ENCODE measurements at places on chromosomes 3 and 15.

DNA sequence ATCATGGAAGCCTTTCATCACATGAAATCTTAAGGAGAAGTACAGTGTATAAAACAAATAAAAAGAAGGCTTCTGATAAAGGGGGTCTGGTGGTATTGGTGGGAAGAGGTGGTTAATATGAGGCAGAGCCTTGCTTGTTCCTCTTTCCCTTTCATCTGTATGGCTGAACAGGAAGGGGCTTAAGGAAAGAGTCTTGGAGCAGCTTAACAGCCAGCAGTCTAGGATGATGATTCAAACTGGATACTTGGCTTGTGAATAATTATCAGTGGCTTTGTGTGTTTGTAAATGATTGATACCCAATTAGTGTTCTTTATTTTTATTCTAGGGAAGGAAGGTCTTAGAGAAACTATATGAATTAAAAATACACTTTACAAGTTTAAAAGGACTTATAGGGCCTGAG is 29.1 kb upstream of the TCAIM start:
- DNase-seq = no peak

GRCh38 chr15:66008940-66009562 is 139.8 kb downstream of the RAB11A start:
- DNase-seq = peak; percentile 7

DNA sequence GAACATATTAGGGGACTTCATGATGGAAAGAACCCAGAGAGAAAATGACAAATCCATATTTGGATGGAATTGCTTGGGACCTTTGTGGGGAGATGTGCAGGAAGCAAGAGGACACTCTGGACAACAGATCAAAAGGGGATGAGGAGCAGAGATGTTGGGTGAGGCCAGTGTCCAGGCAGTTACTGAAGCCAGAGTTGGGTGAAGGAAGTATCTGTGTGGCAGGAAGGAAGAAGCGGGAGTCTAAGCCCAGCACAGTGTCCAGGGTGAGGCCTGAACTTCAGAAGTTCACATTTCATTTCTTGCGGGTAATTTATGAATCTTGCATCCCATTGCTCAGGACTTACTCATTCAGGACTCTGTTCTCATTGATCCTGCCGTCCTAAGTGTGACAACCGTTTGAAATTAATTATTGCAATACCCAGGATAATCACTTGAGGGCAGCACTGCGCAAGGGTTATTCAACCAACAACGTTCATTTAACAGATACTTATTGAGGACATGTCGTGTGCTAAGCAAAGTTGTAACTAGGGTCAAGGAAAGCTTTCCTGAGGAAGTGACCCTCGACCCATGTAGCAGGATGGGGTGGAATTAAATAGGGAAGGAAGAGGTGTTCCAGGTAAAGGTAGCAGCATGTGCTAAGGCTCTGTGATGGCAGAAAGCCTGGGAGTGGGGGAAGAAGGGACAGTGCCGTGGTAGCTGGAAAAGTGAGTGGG is 61.3 kb upstream of the CMTM8 start:
- DNase-seq = peak; percentile 64

DNA sequence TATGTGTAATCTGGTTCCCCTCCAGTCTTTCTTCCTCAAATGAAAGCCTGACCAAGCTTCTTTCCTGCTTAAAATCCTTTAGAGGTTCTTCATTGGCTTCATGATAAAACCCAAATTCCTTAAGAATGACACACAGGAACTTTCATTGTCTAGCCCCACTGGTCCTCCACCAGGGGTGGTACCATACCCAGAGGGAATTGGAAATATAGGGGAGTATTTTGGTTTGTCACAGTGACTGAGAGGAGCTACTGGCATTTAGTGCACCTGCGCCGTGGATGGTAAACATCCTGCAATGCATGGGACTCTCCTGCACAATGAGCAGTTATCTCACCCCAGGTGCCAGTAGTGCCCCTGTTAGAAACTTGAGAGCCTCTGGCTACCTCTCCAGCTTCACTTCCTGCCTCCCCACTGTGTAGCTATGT is 10.8 kb downstream of the ZWILCH start:
- no peak for DNase-seq

DNA sequence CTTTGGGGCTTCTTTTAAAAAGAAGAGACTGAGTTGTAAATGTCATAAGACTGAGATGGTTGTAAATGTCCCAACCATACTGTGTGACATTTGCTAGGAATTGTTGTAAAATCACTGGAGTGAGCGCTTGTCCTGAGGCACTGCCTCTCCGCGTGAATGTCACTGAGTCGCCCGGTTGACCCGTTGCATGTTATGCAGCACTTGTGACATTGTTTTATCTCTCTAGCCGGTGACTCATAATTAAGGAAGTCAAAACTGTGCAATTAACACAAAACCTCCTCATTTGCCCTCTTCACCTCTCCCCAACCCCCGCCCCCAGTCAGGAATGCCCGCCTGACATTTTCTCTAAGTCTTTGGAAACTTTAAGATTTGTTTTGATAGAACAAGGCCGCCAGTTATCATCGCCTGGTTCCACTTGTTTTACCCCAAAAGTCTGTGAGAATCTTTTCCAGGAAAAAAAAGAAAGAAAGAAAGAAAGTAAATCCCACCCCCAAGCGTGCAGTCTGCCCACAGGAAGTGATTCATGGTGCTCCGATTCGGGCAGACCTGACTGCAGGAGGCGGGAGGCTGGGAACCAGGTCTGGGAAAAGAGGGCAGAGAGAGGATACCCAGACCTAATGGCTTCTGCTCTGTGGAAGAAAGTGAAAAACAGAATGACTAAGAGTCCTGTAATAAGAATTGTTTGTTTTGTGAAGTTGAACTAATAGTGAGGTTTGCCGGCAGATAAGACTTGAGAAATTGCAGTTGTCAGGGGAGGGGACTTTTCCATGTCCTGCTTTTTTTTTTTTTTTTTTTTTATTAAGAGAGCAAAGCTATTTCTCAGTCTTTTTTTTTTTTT is 84.8 kb downstream of the SMAD3 start:
- peak; percentile 100 for DNase-seq

DNA sequence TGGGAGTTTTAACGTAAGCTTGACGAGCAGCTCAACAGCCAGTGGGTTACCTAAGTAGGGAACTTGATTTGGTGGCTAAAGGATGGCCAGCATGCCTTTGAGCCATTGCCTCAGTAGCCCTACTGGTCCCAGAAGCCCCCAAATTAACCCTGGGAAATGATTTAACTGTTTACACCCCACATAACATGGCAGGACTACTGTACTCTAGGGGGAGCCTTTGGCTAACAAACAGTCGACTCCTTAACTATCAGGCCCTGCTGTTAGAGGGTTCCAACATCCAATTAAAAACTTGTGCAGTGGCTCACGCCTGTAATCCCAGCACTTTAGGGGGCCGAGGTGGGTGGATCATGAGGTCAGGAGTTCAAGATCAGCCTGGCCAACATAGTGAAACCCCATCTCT is 9.4 kb upstream of the SMCO1 start:
- DNase-seq = no peak

DNA sequence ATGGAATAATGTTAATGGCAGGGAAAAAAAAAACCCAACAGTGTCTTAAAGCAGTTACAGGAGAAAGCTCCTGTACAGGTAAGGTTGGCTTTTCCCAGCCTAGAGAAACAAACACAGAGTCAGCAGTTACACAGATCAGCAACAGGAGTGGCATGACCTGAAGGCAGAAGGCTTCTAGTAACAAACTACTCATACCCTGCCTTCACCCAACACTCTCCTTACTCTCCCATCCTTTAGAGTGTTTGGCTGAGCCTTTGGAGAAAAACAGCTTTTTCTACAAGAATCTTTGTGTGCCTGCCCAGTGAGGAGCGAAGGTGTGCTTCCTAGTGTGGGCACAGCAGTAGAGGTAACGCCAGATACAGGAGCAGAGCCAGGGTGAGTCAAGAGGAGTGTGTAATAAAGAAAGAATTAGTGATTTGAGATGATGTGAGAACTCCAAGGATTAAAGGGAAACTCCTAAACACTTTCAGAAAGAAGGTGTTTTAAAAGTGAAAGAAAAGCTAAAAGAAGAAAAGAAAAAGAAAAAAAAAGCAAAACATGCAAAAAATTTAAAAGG is 152.7 kb downstream of the POLR2M start:
- no peak for DNase-seq

GRCh38 chr15:88635318-88635717 is 3.5 kb upstream of the ISG20 start:
- peak; percentile 81 for DNase-seq

All from mesenchymal stem cell (in vitro differentiated cells and primary cell).